ENCODE measurements at places on chromosomes 5 and 9.

GRCh38 chr5:123283031-123283430 is 140.2 kb downstream of the CEP120 start:
- no peak for DNase-seq

GRCh38 chr9:11549311-11549794 is 936.6 kb upstream of the PTPRD start:
- DNase-seq: no peak

GRCh38 chr5:177226860-177227259 is 76.7 kb downstream of the RAB24 start:
- DNase-seq: no peak

DNA sequence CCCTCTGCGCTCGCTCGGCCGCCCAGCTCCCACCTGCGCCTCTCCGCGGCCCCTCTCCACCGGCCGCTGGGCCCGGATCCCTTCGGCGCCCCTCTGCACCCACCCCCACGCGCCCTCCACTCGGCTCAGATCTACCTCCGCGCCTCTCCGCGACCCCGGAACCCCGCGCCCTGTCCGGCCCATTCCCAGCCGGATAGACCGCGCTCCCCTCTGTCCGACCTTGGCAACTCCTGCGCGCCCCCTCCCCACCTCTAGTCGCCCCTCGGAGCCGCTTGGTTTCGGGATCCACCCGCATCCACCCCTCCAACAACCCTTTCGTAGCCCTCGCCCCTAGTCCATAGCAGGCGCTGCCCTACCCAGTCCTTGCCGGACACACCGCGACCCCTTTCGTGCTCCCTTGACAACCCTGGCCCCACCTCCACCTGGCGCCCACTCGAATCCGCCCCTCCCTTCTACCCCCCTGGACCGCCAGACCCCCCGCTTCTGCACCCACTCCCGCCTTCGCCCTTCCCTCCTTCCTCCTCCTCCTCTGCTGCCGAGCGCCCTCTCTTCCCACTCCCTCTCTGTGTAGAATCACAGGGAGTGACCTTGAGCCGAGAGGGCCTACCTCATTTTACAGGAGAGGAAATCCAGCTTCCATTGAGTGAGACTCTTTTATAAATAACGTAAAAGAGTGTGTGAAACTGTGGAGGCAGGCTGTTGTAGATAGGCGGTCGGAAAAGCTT is 525 bp upstream of the AK3 start:
- DNase-seq: no peak

GRCh38 chr5:113378514-113378913 is 56.3 kb downstream of the TSSK1B start:
- no peak for DNase-seq

- DNase-seq: no peak
These were observed 14.0 kb downstream of the FAM13B start for GRCh38 chr5:138018849-138019248.

Data from activated CD4-positive, CD25-positive, alpha-beta regulatory T cell (primary cell).